ENCODE measurements at places on chromosomes 11 and 22. TPM values are rescaled to one million over a fixed set of nuclear protein-coding genes. Genes with fewer than 3 reads are reported as not detected.

The KCNK4 gene
- total RNA-seq: not detected

The APOL3 gene
- 22.4 TPM for total RNA-seq

The GAB4 gene
- total RNA-seq: not detected

The PKNOX2 gene
- 4.2 TPM for total RNA-seq

The APOL2 gene
- 13.5 TPM for total RNA-seq

The PTPN5 gene
- 0.26 TPM for total RNA-seq

The RAG2 gene
- total RNA-seq: not detected

The HSPB2 gene
- total RNA-seq: not detected

The TXNRD2 gene
- total RNA-seq: 23.6 TPM

Measured in body of pancreas (tissue), 4 donors.